ENCODE measurements at places on chromosomes 12 and 14.

GRCh38 chr12:88367231-88367630, 213.0 kb downstream of the KITLG start:
- no peak for DNase-seq

- no peak for DNase-seq
Measured at GRCh38 chr14:83873669-83874068, 1656.3 kb upstream of the FLRT2 start.

- DNase-seq, result no peak
Measured at GRCh38 chr14:31071151-31071550, 45.0 kb upstream of the STRN3 start.

DNA sequence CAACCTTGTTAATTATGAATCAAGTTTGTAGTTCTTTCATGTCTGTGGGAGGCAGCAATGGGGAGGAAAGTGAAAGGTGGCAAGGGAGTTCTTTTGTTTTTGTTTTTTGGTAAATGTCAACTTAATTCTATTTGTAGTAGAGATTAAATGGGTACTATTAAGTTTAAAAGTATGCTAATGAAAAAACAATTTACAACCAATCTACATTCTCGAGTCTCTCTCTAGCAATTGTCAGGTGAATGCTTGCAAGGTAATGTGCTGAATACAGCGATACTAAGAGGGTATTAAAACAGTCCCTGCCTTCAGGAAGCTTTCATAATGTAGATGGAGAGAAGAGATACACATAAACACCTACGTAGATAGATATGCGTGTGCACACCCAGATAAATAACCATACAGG, 1.6 kb upstream of the DACT1 start:
- DNase-seq, result no peak

DNA sequence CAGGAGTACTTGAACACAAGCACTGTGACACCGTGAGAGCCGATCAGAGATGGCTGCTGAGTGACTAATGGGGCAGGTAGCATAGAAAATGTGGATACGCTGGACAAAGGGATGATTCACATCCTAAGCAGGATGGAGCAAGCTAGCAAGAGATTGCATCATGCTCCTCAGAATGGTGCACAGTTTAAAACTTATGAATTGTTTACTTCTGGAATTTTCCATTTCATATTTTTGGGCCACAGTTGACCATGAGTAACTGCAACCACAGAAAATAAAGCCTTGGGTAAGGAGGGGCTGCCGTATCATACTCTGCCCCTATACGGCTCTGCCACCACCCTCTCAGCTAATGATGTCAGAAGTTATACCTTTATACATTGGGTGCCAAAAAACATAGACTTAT, 23.3 kb upstream of the MARK3 start:
- no peak for DNase-seq

GRCh38 chr14:100770046-100770445, 43.4 kb downstream of the DLK1 start:
- DNase-seq, result no peak

GRCh38 chr12:96103067-96103644, 67.8 kb upstream of the LTA4H start:
- no peak for DNase-seq

- DNase-seq, result no peak
Measured at GRCh38 chr14:22955702-22956569, 954 bp downstream of the HAUS4 start.

DNA sequence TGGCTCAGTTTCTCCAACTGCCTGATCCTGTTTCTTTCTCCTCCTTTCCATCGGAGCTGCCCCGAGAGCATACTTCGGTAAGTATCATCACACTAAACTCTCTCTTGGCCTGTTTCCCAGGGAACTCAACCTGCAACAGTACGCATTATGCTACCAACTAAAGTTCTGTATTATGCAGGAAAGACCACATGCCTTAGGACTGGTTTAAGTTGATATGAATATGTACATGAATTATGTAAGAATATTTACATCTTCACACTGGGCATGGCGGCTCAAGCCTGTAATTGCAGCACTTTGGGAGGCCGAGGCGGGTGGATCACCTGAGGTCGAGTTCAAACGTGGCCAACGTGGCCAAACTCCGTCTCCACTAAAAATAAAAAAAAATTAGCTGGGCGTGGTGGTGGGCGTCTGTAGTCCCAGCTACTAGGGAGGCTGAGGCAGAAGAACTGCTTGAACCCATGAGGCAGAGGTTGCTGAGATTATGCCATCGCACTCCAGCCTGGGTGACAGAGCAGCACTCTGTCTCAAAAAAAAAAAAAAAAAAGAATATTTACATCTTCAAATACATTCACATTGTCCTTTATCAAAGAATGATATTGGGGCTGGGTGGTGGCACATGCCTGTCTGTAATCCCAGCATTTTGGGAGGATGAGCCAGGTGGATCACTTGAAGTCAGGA, 31.9 kb upstream of the VPS33A start:
- no peak for DNase-seq

GRCh38 chr12:50934981-50935807, 17.1 kb upstream of the HIGD1C start:
- DNase-seq, result no peak

DNA sequence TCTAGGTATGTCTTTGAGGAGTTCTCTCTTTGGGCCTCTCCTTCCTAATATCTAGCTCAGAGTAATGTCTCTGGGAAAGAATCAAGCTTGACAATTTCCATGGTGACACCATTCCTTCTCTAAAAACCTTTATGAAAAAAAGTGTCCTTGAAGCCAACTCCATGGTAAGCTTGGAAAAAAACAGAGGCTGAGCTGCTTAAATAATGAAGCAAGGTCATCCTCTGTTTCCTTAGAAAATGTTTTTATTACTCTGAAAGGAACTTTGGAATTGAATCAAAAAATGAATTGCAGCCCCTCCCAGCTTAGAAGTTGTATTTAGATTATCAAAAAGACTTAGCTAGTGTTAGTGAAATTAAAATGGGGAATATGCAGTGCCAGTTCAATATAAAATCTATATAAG, 166.1 kb upstream of the KITLG start:
- no peak for DNase-seq

- DNase-seq, result no peak
Measured at GRCh38 chr12:89122852-89123251, 229.4 kb downstream of the DUSP6 start.

DNA sequence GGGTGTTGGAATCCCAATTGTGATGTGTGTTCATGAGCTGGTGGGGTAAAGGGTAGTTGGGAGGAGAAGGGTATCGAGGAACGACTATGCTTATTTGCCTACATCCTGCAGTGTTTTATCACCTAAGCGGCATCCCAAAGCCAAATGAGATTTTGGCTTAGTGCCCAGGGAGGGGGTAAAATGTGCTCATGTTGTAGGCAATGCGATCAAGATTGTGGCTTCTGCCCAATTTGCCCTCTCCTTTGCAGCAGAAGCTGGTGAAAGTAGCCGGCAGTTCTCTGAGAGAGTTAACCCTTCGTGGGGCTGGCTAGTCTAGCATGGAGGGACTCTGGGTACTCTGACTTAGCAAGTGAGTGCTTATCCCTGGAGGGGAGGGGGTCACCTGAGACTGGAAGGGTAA, 753 bp downstream of the RPH3A start:
- no peak for DNase-seq

- DNase-seq, result no peak
Measured at GRCh38 chr12:30439201-30439600, 256.5 kb downstream of the IPO8 start.

DNA sequence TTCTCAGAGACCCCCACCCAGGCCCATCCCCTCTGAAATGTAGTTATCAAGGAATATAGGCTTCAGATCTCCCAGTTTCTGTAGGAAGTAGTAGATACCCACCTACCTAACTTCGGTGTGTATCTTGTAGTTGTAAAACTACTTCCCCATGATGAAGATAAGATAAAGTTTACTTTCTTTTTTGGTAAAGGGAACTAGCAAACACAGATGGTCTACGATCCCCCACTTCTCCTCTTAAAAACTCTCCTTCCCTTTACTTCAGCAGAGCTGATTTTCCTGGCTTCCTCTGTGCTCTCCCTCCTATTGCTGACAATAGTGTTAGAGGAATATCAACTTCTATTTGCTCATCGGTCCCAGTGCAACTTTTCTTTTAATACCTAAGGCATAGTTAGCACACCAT, 395.2 kb downstream of the RPL10L start:
- no peak for DNase-seq

- no peak for DNase-seq
Measured at GRCh38 chr12:65367396-65367795, 88.9 kb downstream of the MSRB3 start.

GRCh38 chr12:58420503-58420902, 479.1 kb downstream of the ATP23 start:
- no peak for DNase-seq

DNA sequence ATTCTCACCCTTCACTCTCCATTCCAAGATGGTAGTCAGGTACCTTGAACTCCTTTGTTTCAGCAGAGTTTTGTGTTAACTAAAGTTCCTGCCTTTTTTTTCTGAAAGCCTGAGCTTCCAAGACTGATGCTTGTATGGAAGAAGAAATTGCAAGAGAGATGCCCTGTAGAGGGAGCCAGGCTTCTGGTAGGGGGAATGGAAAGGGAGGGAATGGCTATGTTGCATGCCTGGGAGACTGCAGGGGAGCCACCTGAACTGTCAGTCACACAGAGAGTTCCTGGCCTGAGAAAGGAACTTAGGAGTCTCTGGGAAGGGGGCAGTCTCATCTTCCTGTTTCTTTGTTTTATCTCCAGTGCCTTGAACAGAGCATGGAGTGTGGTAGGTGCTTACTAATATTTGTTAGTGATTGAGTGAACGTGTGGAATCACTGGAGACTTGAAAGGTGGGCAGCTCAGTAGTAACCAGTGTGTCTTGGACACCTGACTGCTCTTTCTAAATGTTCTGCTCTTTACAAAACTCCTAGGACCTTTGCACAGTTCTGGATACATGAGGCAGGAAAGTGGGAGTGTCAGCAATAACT, 132.2 kb downstream of the ANO4 start:
- no peak for DNase-seq

GRCh38 chr14:63543826-63544406, 739 bp upstream of the PPP2R5E start:
- DNase-seq, result no peak
